ENCODE measurements at places on chromosomes 5 and 9.

- DNase-seq: no peak
These were observed 4.3 kb downstream of the GFM2 start for GRCh38 chr5:74762599-74762998.

GRCh38 chr9:68750255-68750654, 45.2 kb downstream of the PIP5K1B start:
- no peak for DNase-seq

- no peak for DNase-seq
These were observed 67.6 kb downstream of the HTR1A start for GRCh38 chr5:63894690-63895089.

DNA sequence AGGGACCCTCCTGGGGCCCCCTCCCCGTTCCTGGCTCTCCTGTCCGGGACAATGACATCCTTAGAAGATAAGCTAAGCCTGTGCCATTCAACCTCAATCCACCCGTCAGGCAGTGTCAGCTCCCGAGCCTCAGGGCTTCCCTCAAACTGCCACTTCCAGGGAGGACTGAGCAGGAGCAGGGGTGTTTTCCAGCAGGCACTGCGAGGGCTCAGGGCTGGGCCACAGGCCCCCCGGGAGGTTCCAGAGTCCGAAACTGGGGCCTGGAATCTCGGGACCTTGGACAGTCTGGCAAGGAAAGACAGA, 26.2 kb downstream of the LHX3 start:
- no peak for DNase-seq

DNA sequence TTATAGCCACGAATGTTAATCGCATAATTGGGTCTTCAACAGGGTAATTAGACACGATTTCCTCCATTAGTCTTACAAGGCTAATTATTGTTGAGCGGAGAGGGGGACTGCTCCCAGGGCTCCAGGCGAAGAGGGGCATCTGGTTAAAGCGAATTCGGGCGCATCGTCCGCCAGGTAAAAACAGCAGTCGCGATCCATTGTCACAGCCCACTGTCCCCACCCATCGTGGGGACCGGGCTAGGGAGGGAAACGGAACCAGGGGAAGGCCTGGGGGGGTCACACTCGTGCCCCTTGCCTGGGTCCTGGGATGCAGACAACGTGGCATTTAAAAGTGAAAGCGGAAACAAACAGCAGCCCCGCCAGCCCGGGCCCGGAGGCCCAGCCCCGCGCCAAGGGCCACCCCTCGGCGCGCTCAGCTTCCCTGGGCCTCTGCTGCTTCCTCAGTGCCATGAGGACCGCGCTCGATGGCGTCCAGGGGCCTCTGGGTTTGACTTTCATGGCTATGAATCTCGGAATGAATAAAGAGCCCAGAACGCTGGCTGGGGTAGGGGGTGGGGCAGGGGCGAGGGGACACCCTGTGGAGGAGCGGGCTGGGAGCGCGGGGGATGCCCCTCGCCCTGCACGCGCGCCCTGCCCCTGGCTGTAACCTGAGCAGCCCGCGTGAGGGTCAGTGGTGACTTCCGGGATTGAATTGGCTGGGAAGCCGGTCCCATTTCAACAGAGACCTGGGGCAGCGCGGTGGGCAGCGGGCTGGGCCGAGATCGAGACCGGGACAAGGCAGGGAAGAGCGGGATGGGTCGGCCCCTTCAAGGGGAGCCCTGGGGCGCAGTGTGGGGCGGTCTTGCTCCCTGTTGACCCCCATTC, 99.9 kb downstream of the GTF3C4 start:
- peak; percentile 20 for DNase-seq

DNA sequence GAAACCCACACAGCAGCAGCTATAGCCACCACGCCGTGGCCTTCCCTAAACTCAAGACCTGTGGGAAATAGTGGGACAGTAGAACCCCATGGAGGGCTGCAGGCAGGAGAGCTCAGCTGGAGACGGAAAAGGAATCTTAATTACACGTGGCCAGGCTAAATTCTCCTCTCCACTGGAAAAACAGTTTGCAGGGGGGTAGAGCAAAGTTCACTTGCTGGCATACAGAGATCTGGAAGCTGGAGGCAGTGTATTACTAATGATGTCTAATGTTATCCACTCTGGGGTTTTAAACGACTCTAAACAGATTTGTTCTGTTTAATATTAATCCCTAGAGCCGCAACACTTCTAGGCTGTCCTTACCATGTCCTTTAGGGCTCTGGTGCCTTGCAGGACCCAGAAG, 257.1 kb downstream of the SAXO1 start:
- DNase-seq: no peak

GRCh38 chr5:128613766-128614165, 75.7 kb upstream of the FBN2 start:
- DNase-seq: no peak

- no peak for DNase-seq
These were observed 59.0 kb upstream of the NUDT12 start for GRCh38 chr5:103621548-103621930.

DNA sequence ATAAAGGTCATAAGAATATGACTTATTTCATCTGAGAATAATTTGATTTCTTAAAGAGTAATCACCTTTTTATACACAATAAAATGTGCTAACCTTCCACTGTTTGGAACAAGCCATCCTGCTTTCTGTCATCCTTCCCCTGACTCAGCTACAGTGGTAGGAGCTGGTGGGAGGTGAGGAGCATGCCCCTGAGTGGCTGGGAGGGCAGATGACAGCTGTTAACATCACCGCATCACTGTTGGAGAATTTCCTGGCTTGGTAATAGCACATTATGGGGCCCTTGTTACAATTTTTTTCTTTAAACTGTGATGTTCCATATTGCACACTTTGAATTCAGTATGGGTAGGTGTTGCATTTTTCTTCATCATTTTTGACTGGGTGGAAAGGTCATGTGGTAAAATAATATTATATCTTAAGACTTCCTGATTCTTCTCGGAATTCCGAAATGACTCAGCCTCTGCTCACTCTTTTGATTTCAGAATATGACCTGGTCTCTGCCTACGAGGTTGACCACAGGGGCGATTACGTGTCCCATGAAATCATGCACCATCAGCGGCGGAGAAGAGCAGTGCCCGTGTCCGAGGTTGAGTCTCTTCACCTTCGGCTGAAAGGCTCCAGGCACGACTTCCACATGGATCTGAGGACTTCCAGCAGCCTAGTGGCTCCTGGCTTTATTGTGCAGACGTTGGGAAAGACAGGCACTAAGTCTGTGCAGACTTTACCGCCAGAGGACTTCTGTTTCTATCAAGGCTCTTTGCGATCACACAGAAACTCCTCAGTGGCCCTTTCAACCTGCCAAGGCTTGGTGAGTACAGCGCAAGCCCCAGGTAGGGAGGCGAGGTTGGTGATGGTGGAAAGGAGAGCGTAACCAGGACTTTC, 5.8 kb downstream of the ADAMTS16 start:
- no peak for DNase-seq
